ENCODE measurements at places on chromosomes 4 and X.

DNA sequence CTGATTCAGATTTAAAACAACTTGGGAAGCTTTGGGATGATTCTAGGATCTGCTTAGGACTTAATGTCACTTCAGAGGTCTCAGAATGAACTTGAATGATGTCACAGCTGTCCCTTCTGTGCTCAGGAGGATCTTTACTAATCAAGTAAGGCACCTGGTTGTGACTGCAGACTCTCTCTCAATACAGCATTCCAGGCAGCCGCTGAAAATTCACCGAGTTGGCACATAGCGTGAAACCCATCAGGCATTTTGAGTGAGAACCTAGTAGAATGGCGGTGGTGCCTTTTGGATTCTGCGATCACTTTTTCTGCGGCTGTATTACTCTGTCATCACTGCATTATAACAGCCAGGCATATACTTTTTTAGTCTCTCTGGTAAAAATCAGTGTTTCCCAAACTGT is 16.5 kb downstream of the SNX25 start:
- DNase-seq, result no peak

DNA sequence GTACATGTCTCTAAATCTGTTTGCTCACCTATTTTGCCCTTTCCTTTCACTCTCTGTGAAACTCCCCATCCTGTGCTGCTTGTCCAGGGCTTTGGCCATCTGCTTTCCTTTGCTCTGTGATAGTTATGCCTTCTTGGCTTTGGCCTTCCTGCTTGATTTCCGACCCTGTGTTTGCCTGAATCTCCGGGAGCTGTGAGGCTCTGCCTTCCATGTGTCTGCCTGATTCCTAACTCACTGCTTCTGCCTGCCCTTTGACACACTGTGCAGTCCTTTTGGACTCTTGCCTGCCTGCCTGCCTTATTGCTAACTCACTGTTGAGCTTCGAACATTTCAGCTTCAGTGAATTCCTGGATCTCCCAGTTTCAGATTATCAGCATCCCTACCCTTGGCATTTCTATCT is 143.1 kb downstream of the C4orf33 start:
- DNase-seq, result no peak

- DNase-seq, result no peak
These were observed 13.9 kb downstream of the CPZ start for GRCh38 chr4:8606476-8606875.

DNA sequence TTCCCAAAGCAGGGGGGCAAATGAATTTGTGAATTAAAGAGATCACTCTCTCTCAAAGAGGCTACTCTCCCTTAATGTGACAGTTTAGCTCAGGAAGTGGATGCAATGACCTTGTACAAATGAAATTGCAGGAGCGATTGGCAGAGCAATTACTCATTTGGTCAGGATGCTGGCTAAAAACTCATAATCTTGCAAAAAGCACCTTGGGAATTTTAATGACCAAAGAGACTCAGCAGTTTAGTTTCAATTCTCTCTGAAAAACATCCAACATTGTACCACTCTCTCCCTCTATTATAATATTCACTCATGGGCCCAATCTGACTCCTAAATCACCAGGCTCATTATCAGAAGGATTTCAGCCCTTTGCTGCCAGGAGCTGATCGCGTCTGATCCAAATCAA is 26.1 kb downstream of the PDGFC start:
- DNase-seq, result no peak

GRCh38 chr4:79088946-79089691 is 149.9 kb upstream of the PAQR3 start:
- no peak for DNase-seq

DNA sequence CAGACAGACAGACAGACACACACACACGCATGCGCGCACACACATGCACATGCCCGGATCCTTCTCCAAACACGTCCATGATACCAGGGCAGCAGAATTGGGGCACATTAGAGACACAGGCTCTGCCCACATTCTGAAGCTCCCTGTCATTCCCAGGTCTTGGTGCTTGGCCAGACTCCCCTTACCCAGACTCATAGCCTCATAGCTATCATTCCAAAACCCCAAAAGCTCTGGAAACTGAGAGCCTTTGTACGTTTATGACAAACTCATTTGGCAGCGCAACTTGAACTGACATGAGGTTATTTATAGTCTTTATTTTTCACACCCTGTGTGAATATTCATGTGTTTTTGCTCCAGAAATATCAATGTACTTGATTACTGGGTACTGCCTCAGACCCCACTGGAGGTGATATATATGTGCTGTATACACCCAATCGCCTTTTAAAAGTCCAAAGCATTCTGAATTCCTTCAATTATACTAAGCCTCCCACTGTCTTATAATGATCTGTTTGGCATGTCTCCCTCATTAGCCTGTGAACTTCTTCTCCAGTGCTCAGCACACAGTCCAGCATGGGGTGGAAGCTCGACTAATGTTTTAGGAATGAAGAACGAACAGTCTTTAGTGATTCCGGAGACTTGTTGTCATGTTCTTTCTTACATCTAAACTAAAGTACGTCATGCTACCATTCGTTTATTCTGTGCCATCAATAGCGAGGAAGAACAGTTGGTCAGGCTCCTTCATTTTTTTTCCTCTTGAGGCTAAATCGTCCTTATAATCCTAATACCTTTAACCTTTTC is 45.0 kb downstream of the RTL9 start:
- no peak for DNase-seq

- DNase-seq, result no peak
These were observed 130.3 kb downstream of the GUCY2F start for GRCh38 chrX:109351557-109351956.

GRCh38 chr4:29565256-29565655 is 1154.9 kb upstream of the PCDH7 start:
- no peak for DNase-seq

DNA sequence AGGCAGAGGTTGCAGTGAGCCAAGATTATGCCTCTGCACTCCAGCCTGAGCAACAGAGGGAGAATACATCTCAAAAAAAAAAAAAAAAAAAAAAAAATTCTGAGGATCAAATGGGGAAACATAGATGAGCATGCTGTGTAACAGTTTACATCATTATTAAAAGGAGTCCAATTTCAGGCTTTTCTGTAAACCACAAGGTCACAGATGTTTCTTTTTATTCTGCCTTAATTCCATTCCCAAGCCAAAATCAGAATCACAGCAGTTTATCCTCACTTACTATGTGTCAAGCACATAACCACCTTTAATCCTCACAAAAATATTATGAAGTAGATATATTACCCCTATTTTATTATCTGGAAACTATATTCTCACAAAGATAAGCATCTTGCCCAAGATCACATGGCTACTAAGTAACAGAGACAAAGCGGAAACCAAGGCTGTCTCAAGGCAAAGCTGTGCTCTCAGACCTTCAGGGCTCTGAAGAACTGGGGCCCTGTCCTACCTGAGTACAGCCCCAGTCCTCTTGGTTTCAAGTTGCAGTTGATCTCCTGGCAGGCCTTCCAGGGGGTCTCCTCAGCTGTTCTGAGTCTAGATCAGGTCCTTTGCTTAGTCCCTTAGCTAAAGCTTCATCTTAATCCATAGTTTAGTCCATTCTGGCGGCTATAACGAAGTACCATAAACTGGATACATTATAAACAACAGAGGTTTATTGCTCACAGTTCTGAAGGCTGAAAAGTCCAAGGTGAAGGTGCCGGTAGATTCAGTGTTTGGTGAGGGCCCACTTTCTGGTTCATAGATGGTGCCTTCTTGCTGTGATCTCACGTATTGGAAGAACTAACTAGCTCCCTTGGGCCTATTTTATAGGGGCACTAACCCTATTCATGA is 141.3 kb downstream of the PALLD start:
- no peak for DNase-seq

DNA sequence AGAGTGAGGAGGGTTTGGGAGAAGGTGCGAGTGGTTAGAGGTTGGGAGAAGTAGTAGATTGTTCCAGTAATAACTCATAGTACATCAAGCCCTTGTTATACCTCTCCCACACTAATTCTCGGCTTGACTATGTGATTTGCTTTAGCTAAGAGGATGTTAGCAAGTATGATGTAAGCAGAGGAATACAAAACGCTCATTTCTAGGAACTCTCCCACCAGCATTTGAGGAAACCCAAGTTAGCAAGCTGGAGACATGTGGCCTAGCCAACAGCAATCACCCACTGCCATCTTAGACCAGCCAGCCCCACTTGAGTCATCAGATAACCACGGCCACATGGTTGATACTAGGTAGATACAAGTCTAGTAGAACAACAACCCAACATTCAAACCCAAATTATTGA is 14.2 kb downstream of the FTHL17 start:
- DNase-seq, result no peak

GRCh38 chrX:153564047-153564606 is 34.8 kb downstream of the CCNQ start:
- DNase-seq, result peak; percentile 53

DNA sequence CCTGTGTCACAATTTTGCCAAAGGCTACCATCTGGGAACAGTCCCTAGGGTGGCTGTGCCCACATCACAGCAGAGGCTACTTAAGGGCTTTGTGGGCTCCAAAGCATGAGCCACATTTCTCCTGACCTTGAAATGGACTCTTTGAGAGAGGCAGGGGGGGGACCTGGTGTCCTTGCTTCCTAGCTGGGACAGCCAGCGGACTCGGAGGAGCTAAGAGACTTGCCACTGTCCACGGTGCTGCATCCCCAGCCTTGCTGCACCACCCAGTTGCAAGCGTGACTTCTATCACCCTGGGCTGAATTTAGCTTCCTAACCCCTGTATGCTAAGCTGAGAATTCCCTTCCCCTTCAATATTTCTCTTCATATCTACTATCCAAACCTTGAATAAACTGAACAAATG is 99.0 kb downstream of the PHKA2 start:
- no peak for DNase-seq

DNA sequence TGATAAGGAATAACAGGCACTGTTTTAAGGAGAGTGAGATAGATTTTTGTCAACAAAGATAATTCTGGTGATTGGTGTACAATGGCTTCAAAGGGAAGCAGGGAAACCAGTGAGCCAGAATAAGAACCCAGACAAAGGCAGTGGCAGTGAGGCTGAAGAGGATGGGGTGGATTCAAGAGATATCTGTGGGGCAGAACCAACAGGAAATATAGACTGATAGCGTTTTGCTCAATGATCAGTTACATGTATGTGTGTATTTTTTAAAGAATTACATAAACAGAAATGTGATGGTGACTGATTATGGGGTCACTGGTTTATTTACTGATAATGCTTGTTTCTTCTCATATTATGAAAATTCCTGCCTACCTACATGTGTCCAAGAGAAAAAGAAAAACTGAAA is 66.4 kb downstream of the AMMECR1 start:
- no peak for DNase-seq

- DNase-seq, result no peak
These were observed 51.4 kb upstream of the SCRG1 start for GRCh38 chr4:173450281-173450680.

GRCh38 chr4:138188406-138189084 is 53.6 kb downstream of the SLC7A11 start:
- DNase-seq, result no peak

DNA sequence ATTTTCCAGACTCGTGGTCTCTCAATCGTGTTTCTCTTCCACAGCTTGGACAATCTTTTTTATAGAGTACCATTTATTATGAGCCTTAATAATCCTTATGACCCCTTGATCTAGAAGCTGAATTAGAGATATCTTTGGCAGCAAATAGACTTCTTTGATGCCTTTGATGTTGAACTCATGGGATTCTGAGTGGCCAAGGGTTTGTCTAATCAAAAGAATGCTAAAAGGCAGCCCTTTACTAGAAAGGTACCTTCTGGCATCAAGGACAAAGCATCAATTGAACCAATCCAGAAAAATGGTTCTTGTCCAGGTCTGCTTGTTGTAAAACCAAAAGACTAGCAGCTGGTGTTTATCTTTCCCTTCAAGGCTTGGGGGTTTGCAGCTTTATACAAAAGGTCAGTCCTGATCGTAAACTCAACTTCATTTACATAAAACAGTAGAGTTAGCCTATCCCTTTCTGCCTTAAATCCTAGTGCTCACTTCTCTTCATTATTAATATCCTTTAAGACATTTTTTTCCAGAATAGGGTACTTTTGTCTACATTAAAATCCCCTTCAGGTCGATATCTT is 411.3 kb downstream of the FAT4 start:
- no peak for DNase-seq

DNA sequence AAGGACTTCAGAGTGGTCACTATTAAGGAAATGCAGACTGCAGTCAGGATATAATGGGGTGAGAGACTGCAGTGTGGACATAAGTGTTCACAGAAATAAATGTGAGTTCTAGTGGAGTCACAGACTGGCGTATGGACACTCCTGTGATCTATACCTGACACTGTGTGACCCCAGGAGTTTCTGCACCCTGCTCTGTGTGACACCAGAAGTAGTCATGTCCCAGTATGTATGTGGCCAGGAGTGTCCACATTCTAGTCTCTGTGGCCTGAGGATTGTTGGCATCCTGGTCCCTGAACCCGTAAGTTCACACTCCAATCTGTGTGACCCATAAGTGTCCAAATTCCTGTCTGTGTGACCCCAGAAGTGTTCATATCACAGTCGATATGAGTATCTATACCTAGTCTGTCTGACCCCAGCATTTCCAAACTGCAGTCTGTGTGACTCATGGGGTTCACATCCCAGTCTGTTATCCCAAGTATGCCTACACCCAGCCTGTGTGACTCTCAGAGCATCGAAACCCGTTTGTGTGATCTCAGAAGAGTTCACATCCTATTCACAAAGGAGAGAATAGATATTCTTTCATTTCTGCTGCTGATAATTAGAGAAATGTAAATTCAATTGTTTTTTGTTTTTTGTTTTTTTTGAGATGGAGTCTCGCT is 16.3 kb downstream of the WDR13 start:
- no peak for DNase-seq

DNA sequence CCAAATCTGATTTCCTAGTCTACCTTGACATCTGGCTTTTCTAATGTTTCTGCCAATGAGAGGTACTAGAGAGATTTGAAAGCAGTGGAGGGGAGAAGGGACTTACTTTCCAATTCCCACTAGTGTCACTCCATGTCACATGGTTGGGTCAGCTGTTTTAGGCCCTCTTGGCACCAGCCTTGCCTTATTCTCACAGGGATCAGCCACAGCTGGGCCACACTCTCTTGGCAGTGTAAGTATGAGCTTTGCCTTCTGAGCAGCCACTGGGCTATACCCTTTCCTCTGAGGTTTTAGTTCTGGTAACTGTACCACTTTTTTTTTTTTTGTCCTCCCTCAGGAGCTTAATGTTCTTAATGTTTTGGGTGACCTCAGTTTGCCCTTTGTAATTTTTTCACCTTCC is 10.2 kb upstream of the ADH1C start:
- DNase-seq, result no peak

- no peak for DNase-seq
These were observed 1.0 kb upstream of the GRPEL1 start for GRCh38 chr4:7068883-7069282.

GRCh38 chrX:101206471-101206870 is 13.1 kb upstream of the DRP2 start:
- no peak for DNase-seq

DNA sequence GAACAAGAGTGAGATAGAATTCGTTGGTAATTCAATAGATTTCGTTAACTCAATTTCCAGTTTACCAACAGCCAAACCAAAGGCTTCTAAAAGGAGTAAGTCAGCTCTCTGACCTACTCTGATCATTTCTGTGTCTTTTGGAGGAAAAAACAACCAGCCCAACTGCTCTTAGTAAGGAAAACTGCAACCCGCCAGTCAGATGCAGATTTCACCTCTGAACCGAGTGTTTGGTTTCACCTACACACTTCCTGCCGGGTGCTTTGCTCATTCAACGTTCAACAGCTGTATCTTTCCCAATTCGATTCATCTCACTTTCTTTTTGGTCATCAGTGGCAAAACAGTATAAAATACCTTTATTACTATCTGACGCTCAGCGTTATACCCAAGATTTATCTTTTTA is 24.5 kb downstream of the TMSB4X start:
- DNase-seq, result no peak
